ENCODE measurements at places on chromosomes 2 and 18.

- no peak for DNase-seq
These were observed 161.7 kb downstream of the SP3 start for GRCh38 chr2:173803449-173803848.

- no peak for DNase-seq
These were observed 26.4 kb downstream of the HDLBP start for GRCh38 chr2:241289053-241289452.

DNA sequence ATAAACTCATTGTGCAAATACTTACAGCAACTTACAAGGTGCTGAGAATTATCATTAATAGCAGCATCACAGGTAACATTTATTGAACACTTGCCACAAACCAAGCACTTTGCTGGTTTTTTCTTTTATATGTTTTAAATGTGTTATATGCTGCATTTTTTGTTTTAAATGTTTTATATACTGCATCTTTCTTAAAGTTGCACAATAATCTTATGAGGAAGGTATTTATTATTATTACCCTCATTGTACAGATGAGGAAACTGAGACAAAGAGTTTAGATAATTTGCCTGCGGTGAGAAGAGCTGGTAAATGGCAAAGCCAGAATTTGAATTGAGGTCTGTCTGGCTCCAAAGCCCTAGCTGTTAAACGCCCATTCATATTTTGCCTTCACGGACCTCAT is 52.2 kb upstream of the RIOK3 start:
- DNase-seq: no peak

- DNase-seq: no peak
These were observed 88.8 kb upstream of the NYAP2 start for GRCh38 chr2:225310745-225311144.

GRCh38 chr18:78672862-78673446 is 306.7 kb upstream of the SALL3 start:
- no peak for DNase-seq

- peak; percentile 48 for DNase-seq
These were observed 157.5 kb upstream of the SESTD1 start for GRCh38 chr2:179422037-179422643.

- DNase-seq: no peak
These were observed 81.2 kb downstream of the LOXHD1 start for GRCh38 chr18:46575851-46576250.

DNA sequence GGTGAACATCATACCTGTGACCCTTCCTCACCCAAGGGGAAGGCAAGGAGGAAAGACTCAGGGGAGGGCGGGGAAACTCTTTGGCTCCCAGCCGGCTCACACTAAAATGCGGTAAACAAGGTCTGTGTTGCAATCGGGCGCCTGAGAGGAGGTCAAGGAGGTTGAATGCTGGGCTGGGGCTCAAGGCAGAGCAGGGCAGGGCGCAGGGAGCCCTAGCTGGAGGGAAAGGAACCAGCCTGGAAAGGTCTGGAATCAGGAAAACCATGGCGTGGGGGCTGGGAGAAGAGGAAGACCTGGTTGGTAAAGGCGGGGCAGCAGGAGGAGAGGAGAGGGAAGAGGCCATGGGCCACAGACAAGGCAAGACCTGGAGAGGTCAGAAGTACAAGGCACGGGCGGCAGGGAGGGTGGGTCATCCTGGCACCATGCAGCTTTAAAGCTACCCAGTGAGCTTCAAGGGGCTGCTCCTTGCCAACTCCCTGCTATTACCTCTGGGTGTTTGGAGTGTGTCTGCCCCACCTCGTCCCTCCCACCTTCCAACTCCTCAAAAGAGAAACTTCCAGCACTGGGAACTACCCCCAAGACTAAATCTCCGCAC is 4.8 kb upstream of the TMEM37 start:
- DNase-seq: no peak

- no peak for DNase-seq
These were observed 335.8 kb downstream of the AGPS start for GRCh38 chr2:177728399-177728765.

- no peak for DNase-seq
These were observed 466.6 kb downstream of the LPIN1 start for GRCh38 chr2:12212841-12213597.

DNA sequence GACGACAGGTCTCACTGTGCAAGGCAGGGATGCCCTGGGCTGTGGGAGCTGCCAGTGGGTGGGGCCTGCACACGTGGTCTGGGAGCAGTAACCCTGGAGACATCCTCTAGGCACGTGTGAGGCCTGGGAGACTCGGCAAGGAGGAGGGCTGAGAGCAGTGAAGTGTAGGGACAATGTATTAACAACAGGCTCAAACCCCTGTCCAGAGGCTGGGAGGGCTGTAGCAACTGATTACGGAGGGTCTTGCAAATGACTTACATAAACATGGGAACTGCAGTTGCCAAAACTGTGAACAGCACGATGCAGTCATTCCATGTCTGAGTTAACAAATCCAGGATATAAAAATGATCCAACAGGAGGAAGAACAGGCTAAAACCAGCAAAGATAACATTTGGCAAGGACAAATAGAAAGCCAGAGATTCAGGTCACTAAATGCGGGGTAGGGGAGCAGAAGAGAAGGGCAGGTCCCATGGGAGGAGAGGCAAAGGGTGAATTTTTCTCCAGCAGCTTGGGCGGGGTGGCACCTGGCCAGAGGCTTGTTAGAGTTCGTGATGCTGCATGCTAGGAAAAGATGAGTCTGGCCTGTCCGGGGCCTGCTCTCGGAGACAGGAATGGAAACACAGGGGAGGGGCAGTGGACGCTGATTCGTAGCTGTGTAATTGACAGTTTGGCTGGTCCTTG is 44.9 kb downstream of the CYP27C1 start:
- DNase-seq: no peak

- no peak for DNase-seq
These were observed 10.5 kb upstream of the COBLL1 start for GRCh38 chr2:164852086-164852485.

- DNase-seq: no peak
These were observed 16.0 kb downstream of the ZBTB7C start for GRCh38 chr18:48393170-48393569.

DNA sequence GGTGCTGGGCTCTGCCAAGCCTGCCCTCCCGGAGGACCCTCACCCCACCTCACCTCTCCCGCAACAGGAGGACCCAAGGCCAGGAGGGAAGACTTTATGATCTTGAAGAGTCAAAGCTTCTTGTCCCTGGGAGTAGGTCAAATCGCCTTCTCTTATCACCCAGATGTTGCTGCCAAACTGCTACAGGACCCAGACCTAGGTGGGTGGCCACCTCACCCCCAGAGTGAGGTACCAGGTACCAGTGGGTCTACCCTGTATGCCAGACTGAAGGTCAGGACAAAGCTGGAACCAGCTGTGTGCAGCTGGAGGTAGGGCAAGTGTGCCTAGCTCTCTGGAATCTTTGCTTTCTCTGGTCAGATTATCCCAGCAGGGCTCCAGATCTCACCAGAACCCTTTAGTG is 197.2 kb downstream of the ZFP36L2 start:
- no peak for DNase-seq

- no peak for DNase-seq
These were observed 91.6 kb upstream of the SMAD2 start for GRCh38 chr18:48022021-48022420.

GRCh38 chr2:153005071-153005730 is 286.8 kb downstream of the ARL6IP6 start:
- no peak for DNase-seq

DNA sequence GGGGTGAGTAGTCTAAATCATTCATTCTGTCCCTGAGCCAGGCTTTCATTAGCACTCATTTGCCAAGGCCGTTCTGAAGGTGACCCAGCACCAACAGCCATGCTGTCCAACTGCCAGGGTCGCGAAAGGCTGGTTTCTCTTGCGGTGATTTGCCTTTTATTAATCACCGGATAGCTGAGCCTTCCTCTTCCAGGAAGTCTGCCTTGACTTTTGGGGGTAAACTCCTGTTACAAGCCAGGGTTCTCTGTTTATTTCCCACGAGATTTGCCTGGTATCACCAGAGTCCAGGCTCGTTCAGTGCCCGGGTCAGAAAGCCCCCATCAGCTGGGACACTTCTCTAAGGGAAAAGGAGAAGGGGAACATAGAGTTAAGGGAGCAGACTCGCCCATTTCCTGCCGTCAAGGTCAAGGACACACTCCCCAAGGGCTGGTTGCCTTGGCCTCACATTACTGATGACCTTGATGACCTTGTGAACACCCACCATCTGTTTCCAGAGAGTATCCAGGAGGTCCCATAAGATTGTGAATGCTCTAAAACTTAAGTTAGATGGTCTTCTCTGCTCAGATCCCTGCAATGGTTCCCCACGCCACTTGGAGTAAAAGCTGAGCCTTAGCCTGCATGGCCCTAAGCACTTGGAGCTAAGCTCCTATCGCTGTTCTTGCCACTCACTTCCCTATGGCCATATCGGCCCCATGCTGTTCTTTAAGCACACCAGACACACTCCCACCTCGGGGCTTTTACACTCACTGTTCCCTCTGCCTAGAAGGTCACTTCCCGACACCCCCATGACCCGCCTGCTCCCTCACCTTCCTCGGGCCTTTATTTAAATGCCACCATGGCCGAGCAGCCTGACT is 118.0 kb upstream of the STPG4 start:
- no peak for DNase-seq

Measured in activated naive CD4-positive, alpha-beta T cell treated with Interleukin-2 at 50 U/mL for 16 hours (primary cell).